Aorta (tissue), 5 donors: ENCODE measurements at places on chromosomes 5 and 9.
A peak's percentile ranks its signal among the peaks of the same experiment; 100 is the strongest.

DNA sequence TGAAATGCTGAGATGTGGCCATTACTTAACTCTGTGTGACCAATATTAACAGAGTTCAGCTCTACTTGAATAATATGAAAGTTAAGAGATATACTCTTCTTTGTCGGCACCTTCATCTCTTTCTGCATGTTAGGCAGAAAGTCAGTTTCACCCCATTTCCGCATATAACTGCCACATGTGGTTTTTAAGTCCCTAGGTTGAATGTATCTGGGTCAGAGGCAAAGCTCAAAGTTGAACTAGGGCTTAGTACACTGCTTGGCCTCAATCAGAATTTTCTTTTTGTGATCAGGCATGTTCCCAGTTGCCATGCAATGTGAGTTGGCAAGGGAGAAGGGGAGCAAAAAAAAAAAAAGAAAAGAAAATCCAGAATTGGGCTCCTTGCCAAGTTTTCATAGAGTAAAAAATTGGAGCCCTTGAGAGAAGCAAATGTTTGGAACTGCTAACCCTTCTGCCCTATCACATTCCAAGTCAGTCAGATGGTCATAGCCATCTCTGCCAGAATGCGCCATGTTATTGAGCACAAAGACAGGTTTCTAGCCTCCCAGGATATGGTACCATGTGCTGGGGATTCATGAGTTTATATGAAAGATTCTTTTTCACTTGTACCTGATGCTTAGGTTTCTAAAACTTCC, 251.2 kb upstream of the RORB start:
- DNase-seq = no peak

- DNase-seq = no peak
These were observed 179.7 kb upstream of the FBXL17 start for GRCh38 chr5:108561416-108562204.

DNA sequence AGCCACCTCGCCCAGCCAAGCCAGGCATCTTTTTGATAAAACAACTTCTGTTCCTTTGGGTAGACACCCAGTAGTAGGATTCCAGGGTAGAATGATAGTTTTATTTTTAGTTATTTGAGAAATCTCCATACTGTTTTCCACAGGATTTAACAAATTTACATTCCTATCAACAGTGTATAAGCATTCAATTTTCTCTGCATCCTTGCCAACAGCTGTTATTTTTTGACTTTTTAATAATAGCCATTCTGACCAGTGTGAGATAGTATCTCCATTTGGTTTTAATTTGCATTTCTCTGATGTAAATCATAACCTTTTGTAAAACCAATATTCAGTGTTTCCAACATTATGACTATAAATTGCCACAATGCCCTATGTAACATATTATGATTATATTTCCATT, 28.2 kb upstream of the CCNB1 start:
- no peak for DNase-seq

DNA sequence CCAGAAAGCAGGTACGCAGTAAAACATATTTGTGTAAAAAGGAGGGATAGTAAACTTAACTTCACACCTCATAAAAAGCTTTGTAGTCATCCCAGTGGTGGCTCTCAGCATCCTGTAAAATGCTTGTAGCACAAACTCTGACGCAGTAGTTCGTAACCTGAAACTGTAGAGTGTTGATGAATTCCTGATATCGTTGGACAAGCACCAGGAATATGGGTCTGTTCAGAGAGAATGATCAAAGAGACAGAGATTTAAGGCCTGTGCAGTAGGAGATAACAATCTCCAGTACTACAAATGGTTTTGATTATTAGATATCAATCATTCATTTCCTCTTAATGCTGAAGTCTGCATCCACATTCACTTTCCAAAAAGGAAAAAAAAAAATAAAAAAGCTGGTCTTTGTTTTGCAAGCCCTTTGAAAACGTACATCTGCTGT, 148.5 kb downstream of the KIAA0825 start:
- DNase-seq = no peak

- DNase-seq = no peak
These were observed 140.4 kb upstream of the EGFLAM start for GRCh38 chr5:38117784-38118479.

DNA sequence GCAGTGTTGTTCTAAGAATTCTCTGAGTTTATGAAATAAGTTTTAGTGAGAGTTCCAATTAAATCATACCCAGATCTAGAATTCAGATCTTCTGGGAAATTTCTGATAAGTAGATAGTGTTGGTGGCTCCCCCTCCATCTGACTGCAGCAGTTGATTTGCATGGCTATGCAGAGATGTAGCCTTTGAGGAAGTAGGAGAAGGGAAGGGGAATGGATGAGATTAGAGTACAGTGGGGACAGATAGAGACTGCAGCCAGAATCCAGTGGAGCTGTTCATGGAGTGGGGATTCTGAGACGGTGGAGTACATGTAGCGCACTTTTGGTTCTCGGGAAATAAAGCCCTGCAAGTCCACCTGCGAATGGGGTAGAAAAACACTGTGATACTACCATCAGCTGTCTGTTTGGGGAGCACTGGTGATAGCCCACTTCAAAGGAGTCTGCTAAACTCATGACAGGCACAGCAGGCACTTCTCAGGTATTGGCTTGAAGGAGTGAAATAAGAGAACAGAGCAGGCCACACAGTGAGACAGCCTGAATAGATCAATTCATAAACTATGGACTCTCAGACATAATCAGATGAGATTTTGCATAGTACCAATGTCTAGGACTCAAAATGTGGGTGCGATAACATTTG, 96.8 kb downstream of the ALDH1A1 start:
- DNase-seq = no peak

DNA sequence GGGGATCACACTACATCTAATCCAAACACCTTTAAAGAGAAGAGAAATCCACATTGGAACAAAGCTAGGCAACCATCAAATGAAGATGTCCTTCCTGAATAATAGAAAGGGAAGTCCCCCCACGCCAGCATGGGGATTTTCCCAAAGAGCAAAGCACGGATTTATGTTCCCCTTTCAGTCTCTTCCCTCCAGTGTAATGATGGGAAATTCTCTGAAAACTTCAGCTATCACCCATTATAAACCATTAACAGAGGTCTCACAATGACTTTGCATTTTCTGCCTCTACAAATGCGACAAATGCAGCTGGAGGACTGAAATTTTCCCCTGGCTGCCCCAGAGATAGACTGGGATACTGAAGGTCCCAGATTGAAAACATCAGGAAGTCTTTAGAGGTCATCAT, 368.7 kb downstream of the EFNA5 start:
- no peak for DNase-seq

GRCh38 chr5:145166110-145166509, 669.0 kb downstream of the PRELID2 start:
- no peak for DNase-seq

DNA sequence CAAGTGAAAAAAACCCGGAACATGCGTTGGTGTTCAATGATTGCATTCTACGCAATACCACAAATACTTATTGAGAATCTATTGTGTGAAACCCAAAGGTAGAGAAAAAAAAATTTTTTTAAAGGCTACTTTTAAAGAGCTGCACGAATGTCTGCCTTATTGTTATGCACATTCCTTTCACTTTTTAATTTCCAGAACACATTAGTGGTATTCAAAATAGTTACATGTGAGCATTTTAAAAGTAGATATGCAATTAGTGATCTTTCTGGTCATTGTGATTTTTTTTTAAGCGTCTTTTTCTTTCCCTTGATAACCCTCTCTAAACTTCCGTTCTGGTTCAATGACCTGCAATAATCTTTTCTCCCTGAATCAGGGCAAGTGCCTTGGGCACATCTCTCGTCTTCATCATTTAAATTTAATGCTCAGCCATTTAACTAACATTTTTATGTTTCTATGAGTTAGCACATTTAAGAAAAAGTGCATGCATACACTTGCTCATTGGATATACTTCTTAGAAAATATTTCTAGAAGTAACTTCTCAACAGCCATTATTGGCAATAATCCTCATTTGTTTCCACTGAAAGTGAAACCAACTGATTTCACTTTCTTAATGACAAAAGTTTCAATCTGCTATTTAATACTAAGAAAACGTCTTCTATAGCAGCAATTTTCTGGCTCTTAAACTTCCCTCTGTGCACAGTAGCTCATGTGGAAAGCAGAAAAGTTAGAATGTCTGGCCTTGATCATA, 80.3 kb downstream of the CDH6 start:
- DNase-seq = no peak

- peak; percentile 51 for DNase-seq
These were observed 757 bp downstream of the NRARP start for GRCh38 chr9:137301081-137301947.

DNA sequence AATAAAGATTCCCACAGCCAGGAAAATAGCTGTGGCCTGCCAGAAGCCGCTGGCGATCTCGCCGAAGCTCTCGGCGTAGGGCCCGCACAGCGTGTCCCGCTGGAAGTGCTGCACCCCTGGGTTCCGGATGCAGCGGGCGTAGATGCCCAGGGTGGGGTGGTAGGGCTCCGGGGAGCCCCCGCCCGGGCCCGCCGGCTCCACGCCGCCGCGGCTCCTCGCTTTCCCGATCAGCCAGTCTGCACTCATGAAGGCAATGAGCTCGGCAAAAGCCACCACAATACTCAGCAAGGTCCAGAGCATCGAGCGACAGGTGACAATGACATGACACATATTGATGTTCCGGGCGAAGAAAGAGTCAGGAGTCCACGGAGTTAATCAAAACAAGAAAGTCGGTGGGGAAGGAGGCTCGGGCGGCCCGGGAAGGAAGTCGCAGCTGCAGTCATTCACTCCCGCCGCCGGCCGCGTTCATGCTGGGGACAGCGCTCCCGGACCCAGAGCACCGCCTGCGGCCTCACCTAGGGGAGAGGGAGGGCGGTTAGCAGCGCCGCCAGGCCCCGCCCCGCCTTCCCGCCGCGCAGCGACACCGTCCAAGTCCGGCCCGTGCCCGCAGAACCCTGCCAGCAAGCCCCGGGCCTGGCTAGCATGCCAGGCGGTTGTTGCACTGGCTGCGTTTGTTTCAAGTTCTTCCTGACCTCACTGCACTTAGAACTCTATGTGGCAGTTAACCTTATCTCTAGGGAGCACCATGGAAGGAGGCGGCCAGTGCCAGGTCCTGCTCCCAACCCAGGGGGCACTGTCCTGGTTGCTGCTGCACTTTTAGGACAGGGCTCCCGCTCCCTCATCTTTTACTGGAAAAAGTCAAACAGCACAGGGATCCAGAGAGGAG, 138.4 kb downstream of the LHFPL2 start:
- DNase-seq = peak; percentile 91

GRCh38 chr9:81823672-81824554, 104.3 kb upstream of the SPATA31D4 start:
- no peak for DNase-seq

DNA sequence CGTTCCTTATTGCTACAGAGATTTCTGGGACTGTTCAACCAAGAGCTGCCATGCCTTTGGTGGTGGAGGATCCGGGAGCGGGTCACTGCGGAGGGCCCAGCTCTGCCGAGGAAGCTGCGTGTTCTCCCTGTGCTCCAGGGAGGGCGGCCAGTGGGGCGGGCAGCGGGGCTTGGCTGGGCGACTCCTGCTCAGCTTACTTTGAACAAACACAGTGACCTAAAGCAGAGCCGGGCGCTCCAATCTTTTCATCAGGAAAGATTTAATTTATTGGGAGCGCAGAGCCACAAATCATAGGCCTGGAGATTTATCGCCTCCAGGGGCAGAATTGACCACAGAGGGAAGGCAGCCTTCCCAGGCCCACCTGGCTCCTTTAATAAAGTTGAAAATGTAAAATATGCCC, 27.7 kb downstream of the LHX3 start:
- DNase-seq = no peak

- no peak for DNase-seq
These were observed 149.7 kb upstream of the SV2C start for GRCh38 chr5:75933489-75933888.

- no peak for DNase-seq
These were observed 514.4 kb upstream of the SEMA6A start for GRCh38 chr5:117089001-117089400.
